RPMI8226 (cell line): ENCODE measurements at places on chromosomes 4 and X.

DNA sequence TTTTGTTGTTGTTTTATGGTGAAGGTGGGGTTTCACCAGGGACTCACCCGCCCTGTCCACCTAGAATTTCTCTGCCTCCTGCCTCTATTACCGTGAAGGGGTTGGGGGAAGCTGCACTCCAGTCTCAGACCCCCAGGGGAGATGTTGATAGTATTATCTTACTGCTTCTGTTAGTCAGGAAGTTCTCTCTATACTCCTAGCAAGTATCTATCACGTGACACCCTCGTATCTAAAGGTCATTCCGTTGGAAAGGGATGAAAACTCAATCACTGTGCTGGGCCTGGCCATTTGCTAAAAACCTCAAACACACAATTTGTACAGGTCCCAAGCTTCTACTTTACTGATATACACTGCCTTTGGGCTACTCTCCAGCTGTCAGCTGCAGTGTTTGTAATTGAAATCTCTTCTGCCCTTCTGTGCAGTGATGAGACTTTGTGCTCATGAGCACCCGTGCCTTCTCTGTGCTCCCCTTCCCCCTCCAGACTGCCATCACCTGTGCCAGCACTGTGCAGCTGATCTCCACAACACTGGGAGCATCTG is 188.5 kb upstream of the ANXA3 start:
- DNase-seq = no peak

- DNase-seq = no peak
Observed at GRCh38 chr4:5712517-5712916, 1.5 kb downstream of the EVC start.

- no peak for DNase-seq
Observed at GRCh38 chrX:65536291-65536690, 1.7 kb upstream of the LAS1L start.

- no peak for DNase-seq
Observed at GRCh38 chrX:46559062-46559461, 13.8 kb upstream of the ZNF674 start.

- peak; percentile 20 for DNase-seq
Observed at GRCh38 chr4:180190382-180190781, 2052.8 kb upstream of the TENM3 start.

- DNase-seq = peak; percentile 5
Observed at GRCh38 chr4:157052429-157053040, 23.4 kb upstream of the GLRB start.

- DNase-seq = no peak
Observed at GRCh38 chr4:19562456-19562855, 689.2 kb upstream of the SLIT2 start.

DNA sequence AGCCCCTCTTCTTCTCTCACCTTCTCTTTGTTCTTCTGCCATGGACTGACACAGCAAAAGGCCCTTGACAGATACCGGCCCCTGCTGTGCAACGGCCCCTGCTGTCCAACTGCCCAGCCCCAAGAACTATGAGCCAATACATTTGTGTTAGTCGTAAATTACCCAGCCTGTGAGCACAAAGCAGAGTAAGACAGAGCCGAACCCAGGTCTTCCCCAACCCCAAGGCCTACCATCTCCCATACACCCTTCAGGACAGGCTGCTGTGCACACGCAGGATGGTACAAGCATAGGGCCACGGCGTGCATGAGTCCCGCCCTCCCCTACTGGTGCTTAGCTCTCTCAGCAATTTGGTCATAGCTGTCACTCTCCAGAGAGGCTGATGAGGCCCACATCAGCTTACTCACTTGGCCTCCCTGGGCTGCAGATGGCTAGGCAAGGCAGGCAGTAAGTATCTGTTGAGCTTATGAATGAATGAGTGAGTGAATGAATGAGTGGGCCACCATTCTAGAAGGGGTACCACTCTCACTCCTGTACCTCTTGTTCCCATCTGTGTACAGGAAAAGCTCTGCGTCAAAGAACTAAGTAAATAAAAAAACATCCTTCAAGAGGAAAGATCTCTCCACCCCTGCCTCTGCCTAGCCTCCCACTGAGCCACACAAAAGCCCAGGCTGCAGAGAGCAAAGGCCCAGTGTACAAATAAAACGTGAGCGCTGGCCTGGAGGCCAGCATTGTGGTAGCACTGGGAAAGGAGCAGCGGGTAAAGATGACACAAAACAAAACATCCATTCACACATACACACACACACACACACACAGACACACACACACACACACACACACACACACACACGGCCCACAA is 13.9 kb downstream of the WDR1 start:
- DNase-seq = no peak

- DNase-seq = no peak
Observed at GRCh38 chr4:8681391-8681790, 88.8 kb downstream of the CPZ start.

- no peak for DNase-seq
Observed at GRCh38 chrX:15866147-15866546, 11.5 kb upstream of the AP1S2 start.

GRCh38 chrX:71017396-71017939 is 50.7 kb downstream of the SNX12 start:
- no peak for DNase-seq

- DNase-seq = no peak
Observed at GRCh38 chrX:150990910-150991309, 7.8 kb downstream of the HMGB3 start.

DNA sequence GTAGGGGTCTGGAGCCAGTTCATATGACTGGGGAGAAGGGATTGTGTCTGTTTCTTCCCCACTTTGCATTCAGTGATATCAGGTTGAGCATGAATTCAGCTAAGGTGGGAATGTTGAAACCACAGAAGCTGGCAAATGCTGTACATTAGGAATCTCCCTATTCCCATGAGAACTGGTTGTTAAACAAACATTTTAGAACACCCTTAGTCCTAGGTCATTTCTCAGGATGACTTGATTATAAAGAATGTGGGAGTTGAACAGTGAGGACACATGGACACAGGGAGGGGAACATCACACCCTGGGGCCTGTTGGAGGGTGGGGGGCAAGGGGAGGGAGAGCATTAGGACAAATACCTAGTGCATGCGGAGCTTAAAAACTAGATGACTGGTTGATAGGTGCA is 62.6 kb upstream of the LIMCH1 start:
- DNase-seq = no peak

DNA sequence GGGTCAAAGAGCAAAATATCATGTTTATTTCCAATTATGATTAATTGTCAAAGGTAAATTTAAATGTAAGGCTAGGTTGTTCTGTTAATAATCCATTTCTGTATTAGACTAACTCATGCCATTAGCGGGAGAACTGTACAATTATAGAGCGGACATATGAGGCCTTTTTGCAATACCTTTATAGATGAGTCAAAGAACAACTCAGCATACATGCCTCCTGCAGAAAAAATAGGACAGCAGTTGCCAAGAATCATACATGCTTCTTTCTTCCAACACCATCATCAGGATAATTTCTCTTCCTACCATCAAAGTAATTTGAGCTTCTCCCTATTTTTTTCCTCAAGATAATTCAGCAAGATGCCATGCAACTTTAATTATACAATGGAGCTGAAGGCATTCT is 917.8 kb downstream of the ADGRL3 start:
- DNase-seq = no peak

GRCh38 chr4:172202480-172203076 is 389.4 kb downstream of the GALNTL6 start:
- DNase-seq = peak; percentile 23

GRCh38 chrX:45323387-45323786 is 122.7 kb upstream of the DIPK2B start:
- no peak for DNase-seq

GRCh38 chr4:143021384-143021783 is 163.3 kb upstream of the USP38 start:
- no peak for DNase-seq

GRCh38 chr4:76108467-76109181 is 34.1 kb downstream of the ART3 start:
- DNase-seq = peak; percentile 10

GRCh38 chr4:145320294-145320693 is 139.9 kb upstream of the OTUD4 start:
- DNase-seq = no peak

DNA sequence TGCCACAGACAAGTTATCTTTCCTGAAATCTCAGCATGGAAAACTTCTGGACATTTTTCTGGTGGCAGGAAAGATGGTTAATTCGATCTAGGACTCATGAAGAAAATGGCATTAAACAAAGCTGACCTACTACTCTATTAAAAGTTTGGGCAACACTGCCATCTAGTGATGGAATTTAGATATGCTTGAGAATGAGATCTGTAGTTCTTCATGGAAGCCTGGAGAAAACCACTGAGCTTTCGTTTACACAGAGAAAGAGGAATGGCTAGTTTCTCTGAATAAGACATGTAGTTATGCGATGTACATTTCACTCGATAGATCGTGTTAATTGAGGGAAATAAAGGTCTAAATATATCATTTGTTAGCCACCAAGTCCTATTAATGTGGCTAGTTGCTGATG is 51.7 kb upstream of the CHRDL1 start:
- DNase-seq = peak; percentile 63

GRCh38 chrX:129984111-129984958 is 1.9 kb downstream of the BCORL1 start:
- DNase-seq = peak; percentile 19

- no peak for DNase-seq
Observed at GRCh38 chrX:150377005-150377404, 13.9 kb downstream of the MAMLD1 start.

DNA sequence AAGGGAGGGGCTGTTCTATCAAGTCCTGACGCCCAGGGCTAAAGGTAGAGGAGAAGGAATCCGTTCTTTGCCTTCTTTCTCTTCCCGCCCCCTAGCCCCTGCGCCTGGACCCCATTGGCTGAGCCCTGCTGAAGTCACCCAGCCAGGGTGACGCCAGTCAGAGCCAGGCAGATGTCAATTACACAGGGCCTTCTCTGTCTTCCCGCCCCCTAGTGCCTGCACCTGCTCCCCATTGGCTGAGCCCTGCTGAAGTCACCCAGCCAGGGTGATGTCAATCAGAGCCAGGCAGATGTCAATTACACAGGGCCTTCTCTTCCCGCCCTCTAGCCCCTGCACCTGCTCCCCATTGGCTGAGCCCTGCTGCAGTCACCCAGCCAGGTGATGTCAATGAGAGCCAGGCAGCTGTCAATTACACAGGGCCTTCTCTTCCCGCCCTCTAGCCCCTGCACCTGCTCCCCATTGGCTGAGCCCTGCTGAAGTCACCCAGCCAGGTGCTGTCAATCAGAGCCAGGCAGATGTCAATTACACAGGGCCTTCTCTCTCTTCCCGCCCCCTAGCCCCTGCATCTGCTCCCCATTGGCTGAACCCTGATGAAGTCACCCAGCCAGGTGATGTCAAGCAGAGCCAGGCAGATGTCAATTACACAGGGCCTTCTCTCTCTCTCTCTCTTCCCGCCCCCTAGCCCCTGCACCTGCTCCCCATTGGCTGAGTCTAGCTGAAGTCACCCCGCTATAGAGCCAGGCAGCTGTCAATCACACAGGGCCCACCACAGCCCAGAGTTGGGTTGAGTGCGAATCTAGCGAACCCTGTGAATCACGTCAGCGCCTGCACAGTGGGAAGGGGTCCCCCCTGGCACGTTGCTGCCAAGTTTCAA is 46.4 kb downstream of the ASMT start:
- peak; percentile 37 for DNase-seq

DNA sequence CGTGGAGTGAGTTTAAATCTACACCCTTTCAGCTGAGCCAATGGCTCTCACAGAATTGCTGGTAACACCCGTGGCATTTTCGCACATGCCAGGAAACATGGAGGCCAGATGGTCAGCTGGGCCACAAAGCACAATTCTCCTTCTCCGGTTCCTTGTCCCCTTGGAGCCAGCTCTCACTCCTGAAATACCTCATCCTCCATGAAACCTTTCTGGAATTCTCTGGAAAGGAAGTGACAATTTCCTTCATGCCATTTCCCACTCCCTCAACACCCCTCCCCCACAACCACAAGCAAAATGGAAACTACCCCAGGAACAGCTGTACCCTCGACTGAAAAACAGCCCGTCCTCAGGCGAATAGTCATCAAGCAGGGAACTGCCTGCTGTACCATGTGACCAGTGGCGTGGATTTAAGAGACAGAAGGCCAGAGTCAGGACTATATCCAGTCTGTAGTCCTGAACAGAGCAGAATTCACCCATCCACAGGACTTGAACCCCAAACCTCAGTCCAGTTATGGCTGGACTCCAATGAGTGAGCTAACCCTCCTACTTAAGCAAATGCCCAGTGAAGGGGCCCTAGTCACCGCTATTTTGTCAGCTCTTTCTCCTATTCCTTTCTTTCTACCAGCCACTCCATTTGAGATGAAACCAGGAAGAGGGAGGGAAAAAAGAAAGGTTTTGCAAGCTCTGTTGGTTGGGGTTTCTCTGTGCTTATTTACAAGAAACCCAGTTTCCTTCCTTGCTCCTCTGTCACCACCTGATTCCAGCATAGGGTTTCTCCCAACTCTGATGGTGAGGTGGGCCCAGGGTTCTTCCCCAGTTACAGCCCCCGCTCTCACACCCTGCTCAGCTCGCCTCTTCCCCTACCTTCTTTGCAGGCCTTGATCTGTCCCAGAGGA is 24.5 kb downstream of the ELF4 start:
- DNase-seq = no peak

DNA sequence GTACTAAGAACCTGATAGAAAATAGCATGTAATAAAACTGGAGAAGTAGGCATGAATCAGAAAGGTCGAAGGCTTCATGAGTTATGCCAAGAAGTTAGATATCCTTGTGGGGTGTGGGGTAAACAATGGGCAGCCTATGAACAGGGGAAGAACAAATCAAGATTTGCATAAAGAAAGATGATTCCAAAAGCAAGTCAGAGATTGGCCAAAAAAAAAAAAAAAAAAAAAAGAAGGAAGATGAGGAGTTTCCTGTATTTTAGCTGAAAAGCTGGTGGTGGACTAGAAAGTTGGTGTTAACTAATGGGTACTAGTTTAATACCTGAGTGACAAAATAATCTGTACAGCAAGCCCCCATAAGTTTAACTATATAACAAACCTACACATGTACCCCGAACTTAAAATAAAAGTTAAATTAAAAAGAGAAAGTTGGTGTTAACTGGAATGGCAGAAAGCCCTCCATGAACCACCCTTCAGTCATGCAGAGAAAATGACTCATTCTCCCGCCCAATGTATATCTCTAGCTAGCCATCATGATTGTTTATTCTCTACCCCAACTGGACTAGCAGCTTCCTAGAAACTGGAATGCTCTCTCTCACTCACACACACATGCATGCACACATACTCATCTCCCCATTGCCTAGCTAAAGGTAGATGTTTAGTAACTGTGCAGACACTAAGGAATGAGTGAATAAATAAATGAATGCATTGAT is 41.7 kb downstream of the ATP11C start:
- DNase-seq = no peak

- DNase-seq = peak; percentile 30
Observed at GRCh38 chr4:181822005-181822375, 421.2 kb upstream of the TENM3 start.

- DNase-seq = no peak
Observed at GRCh38 chrX:154990496-154990895, 32.0 kb downstream of the F8 start.
